Stimulated activated CD8-positive, alpha-beta memory T cell treated with anti-CD3 and anti-CD28 coated beads, Interleukin-7, amount 100 ng/mL, for 24 hours (primary cell): ENCODE measurements at places on chromosomes 16 and 17.

GRCh38 chr17:12865769-12866168 is 76.5 kb downstream of the ARHGAP44 start:
- DNase-seq, result no peak

DNA sequence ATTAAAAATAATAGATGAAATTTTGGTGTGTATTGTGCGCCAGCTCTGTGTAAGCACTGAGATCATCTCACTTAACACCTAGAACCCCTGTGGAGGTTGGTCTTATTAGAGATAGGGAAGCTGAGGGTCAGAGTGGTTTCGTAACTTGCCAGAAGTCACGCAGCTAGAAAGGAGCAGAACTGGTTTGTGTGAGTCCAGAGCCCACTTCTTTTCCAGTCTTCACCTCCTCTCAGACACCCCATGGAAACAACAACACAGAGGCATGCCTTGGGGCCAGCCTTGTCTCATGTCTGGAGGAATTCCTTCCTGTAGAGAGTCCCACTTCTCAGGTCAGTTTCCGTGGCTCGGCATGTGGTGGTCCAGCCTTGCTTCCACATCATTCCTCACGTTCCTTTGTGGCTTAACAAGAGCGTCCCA is 16.5 kb downstream of the YPEL2 start:
- no peak for DNase-seq

DNA sequence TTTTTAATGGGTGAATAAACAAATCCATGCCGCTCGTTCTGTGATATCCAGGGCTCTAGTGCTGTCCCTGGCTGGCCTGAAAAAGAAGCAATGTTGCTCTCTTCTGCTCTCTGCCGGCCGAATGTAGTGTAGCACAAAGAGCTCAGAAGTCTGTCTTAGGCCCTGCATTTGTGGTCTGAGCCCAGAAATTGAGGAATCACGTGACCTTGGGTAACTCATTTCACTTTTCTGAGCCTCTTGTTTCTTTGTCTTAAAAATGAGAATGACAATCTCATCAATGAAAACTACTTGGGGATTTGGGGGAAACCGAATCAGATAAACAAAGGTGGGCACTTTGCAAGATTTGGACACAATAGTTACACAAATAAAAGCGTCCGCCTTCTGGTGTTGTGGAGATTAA is 381.6 kb upstream of the ASIC2 start:
- DNase-seq, result peak; percentile 16

DNA sequence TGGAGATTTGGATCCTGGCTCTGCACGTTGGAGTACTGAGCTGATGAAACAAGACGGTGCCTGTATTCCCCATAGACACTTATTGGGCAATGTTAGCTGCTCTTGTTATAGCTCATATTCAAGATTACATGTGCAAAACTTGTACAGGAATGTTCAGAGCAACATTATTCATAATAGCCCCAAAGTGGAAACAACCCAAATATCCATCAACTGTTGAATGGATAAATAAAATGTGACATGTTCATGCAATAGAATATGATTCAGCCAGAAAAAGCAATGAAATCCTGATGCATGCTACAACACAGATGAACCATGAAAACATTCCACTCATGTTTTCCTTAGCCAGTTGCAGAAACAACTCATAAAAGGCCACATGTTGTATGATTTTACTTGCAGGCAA is 5.7 kb upstream of the SDR42E1 start:
- no peak for DNase-seq

DNA sequence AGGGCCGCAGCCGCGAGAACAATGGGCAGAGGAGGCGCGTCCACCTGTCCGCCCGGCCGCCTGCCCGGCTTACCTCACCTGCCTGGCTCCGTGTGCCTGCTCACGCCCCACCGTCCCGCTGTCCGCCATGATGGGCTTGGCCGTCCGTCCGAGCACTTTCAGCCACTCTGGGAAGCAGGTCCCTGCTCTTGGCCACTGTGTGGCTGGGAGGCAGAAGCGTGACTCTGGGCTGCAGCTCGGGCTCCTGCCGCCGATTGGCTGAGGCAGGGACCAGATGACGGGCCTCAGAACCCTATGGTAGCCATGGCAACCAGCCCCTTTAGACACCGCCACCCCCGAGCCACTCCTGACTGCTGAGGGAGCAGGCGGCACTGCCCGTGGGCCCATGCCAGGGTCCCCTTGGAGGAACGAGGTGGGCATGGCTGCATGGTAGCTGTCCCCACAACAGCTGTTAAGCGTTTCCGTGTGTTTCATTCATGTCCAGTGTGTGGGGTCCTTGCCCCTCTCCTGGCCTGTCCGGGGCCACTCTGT is 8.9 kb upstream of the AXIN1 start:
- DNase-seq, result no peak

DNA sequence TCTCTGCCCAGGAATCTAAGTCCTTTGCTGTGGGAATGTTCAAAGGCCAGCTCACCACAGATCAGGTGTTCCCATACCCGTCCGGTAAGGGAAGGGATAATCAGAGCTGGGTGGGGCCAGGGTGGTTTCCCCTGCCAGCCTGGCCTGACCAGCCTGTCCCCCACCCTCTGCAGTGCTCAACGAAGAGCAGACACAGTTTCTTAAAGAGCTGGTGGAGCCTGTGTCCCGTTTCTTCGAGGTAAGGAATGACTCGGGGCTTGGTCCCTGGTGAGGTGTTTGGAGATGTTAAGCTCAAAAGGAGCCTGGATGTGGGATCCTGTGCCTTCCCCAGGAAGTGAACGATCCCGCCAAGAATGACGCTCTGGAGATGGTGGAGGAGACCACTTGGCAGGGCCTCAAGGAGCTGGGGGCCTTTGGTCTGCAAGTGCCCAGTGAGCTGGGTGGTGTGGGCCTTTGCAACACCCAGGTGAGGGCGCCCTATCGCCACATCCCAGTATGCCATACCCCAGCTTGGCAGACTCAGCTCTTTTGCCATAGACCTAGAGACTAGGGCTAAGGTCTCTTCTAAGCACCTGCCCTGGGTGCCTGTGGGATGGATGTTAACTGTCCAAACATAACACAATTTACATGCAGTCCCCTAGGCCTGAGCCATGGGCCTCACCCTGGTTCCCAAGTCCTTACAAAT is 997 bp downstream of the ACADVL start:
- no peak for DNase-seq

GRCh38 chr17:36544044-36544306 is 744 bp upstream of the GGNBP2 start:
- no peak for DNase-seq

DNA sequence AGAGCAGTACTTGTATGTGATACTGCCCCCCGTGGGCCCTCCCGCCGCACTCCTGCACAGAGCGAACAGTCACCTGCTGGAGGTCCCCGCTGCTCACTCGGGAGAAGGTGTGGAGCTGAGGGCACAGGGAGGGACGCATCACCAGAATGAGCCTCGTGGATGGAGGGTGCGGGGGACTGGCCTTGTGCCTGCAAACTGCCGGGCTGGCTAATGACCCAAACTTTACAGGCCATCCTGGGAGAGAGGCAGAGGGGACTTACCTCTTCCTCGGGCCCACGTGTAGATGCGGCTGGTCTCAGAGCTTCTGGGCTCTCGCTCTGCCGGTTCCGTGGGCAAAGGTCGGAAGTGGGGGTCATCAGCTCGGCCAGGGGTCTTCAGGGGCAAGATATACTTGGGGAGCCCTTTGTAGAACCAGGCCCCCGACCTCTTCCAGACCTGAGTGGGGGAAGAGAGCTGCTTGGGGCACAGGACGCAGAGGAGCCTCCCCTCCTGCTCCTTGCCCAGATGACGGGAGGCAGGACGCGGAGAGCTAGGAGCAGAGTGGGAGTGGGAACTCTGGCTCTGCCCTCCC is 65.5 kb upstream of the DOC2B start:
- DNase-seq, result no peak

GRCh38 chr17:79391376-79392233 is 219.2 kb downstream of the RBFOX3 start:
- peak; percentile 48 for DNase-seq

DNA sequence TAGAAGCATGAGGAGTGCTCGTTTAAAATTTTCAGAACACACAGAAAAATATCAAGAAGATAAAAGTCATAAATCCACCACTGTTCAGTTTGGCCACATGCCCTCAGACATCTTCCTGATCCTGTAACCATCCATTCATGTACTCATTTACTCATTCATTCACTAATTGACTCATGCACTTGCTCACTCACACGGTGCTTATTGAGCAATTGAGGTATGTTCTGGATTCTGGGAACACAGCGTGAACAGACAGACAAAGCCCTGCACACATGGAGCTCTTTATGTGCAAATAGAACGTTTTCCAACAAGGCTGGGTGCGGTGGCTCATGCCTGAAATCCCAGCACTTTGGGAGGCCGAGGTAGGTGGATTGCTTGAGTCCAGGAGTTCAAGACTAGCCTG is 10.2 kb upstream of the NATD1 start:
- DNase-seq, result no peak

- DNase-seq, result no peak
These were observed 1.0 kb upstream of the ANKRD40CL start for GRCh38 chr17:50768346-50768761.

DNA sequence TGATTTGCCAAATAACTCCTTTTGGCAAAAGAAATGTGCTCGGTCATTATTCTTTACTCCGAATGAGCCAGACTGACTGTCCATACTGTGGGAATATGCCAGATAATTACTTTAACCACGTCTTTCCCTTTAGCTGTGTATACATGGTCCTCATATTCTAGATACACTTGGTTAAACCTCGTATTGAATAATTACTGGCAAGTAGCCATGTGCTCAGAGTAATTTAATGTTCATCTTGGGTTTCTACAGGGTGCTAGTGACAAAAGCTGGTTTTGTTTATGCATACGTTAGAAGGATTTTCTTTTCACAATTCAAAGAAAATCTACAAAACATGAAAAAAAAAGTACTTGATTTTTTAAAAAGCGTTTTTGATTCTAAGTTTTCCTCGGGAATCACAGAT is 540.3 kb downstream of the KCNJ2 start:
- DNase-seq, result no peak

DNA sequence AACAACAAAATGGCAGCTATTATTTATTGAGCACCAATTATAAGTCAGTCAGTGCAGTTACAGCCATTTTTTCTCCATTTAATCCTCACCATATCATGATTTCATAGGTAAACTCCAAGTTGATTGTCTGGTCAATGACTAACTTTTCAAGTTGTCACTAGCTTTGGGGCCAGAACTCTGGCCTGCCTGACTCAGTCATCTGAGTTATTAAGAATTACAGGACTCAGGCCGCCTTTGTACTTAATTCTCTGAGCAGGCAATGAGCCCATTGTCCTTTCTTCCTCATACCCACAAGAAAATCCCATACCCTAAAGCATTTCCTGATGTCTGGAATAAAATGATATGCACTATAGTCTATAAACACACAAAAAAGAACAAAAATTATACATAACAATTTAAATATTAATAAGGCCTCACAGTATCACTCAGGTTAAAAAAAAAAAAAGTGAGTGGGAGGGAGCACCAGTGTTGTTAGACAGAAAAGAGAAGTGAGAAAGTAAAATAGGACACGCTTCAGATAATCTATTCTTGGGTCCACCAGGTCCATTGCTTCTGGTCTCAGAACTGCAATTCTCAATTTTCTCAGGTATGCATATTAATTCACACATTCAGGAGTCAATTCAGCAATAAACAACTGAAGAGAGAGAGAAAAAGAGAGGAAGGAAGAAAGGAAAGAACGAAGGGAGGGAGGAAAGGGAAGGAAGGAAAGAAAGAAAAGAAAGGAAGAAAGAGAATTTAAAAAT is 70.2 kb downstream of the SPAG9 start:
- DNase-seq, result no peak
